ENCODE measurements at places on chromosomes 11 and 22. TPM values are rescaled to one million over a fixed set of nuclear protein-coding genes. Genes with fewer than 3 reads are reported as not detected.

SLC22A9 gene
- total RNA-seq, result not detected

ANGPTL5 gene
- 0.63 TPM for total RNA-seq

IL18 gene
- total RNA-seq, result 0.32 TPM

OR4C11 gene
- not detected for total RNA-seq

MMP20 gene
- total RNA-seq, result not detected

INPP5J gene
- total RNA-seq, result 0.16 TPM

OR2D2 gene
- 0.09 TPM for total RNA-seq

ZNF215 gene
- total RNA-seq, result 3.0 TPM

SMIM35 gene
- not detected for total RNA-seq

H19 gene
- total RNA-seq, result 518 TPM

ARSA gene
- 11.5 TPM for total RNA-seq

CD3G gene
- total RNA-seq, result not detected

ART1 gene
- total RNA-seq, result not detected

SLC7A4 gene
- 0.16 TPM for total RNA-seq

NDUFV1 gene
- total RNA-seq, result 223 TPM

AQP11 gene
- 3.9 TPM for total RNA-seq

VSIG10L2 gene
- total RNA-seq, result 0.09 TPM

KCNA4 gene
- total RNA-seq, result not detected

LDHAL6A gene
- not detected for total RNA-seq

SLC1A2 gene
- total RNA-seq, result 2.7 TPM

PARVA gene
- 21.0 TPM for total RNA-seq

HBE1 gene
- not detected for total RNA-seq

TRIM6 gene
- total RNA-seq, result 2.5 TPM

PNPLA3 gene
- total RNA-seq, result 1.7 TPM

TMEM121B gene
- total RNA-seq, result 0.09 TPM

KCTD21 gene
- total RNA-seq, result 21.0 TPM

DEUP1 gene
- not detected for total RNA-seq

TIMM10B gene
- 30.8 TPM for total RNA-seq

VWA5A gene
- 25.5 TPM for total RNA-seq

AGBL2 gene
- 3.7 TPM for total RNA-seq

NLRP14 gene
- 0.09 TPM for total RNA-seq

SERPING1 gene
- 5.5 TPM for total RNA-seq
